Left renal cortex interstitium (tissue), 4 donors: ENCODE measurements at places on chromosomes 2 and 18.

GRCh38 chr18:79677221-79677620 is 2.4 kb upstream of the CTDP1 start:
- no peak for DNase-seq

- no peak for DNase-seq
Observed at GRCh38 chr18:13436576-13436975, 218.0 kb downstream of the LDLRAD4 start.

GRCh38 chr2:123693836-123694235 is 331.3 kb upstream of the CNTNAP5 start:
- no peak for DNase-seq

- DNase-seq, result no peak
Observed at GRCh38 chr2:159129824-159130223, 156.7 kb downstream of the WDSUB1 start.

GRCh38 chr2:20986024-20986939 is 57.6 kb downstream of the APOB start:
- DNase-seq, result no peak

DNA sequence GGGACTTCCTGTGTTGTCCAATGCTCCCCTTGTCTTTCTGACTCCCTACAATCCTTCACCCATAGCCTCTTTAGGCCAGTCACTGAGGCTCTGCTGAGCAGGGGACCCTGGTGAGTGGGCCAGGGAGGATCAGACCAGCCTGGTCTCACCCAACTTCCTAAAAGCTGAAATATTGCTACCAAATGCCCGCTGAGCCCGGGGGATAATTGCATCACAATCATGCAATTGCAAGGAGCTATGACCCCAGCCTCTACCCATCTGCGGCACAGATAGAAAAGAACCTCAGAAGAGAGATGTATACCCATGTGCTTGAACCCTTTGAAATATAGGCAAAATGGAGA is 3.7 kb upstream of the SP100 start:
- no peak for DNase-seq

DNA sequence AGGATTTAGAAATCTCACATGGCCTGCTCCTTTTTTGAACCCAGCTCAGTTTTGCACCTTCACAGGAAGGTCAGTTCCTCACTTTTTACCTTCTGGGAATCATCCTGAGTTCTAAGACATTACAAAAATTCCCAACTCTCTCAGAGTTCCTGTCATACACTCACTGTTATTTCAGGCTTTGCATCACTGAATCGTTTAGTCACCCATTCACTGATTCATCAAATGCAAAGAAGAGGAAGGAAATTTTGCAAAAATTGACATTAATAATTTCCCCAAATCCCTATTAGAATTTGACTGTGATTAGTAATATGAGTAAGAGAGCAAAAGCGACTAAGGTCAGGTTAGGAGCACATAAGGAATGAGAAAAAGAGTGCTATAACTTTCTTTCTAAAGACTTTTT is 197.5 kb downstream of the PDE1A start:
- no peak for DNase-seq

GRCh38 chr2:86251840-86252266 is 52.6 kb downstream of the MRPL35 start:
- no peak for DNase-seq

GRCh38 chr18:64707052-64707451 is 558.2 kb upstream of the LINC00305 start:
- DNase-seq, result no peak

- no peak for DNase-seq
Observed at GRCh38 chr2:119004602-119005001, 62.6 kb downstream of the MARCO start.

DNA sequence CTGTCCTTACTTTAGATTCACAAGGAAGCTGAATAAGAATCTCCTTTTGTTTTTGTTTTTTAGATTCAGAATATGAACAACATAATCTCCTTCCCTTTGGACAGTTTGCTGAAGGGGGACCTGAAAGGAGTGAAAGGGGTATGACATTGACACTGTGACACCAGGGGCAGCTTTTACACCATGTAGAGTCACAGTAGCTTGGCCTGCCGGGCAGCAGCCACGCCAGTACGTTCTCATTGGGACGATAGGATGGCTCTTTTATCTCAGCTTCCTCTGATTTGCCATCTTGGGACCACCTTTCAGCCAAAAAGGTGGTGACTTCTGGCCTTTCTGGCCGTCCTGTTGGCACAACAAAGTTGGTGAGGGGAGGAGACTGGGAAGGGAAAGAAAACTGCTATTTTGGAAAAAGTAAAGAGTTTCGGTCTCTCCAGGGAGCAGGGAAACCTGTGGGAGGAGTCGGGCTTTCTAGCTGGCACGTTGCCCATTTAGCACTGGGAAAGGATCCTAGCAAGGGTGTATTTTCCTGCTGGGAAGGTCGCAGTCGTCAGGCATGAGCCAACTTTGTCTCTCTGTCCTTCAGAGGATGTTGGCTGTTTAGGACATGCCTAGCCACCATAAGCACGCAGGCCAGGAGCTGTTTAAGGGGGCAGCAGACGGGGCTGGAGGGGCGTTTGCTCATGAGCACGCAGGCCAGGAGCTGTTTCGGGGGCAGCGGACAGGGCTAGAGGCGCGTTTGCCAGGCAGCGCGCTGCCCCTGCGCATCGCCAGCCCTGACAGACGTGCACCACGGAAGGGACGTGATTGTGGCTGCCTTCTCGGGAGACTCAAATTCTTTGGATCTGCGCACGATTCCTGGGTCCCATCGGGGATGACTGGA is 104.6 kb downstream of the ITGB1BP1 start:
- no peak for DNase-seq

DNA sequence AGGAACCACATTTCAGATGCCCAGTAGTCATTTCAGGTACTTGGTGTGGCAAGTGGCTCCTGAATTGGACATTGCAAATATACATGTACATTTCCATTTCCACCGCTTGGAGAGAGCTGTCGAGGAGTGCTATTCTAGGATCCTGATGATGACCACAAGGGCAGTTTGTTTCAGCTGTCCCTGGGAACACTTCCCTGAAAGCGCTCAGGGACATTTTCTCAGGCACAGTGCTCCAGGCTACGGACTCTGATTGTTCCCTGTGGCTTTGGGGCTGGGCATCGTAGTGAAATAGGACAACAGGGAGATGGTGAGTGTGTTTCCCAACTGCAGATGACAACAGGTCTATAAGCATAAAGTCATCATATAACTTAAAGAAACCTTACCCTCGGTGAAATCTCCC is 3.1 kb downstream of the DBI start:
- DNase-seq, result no peak

- no peak for DNase-seq
Observed at GRCh38 chr18:57666818-57667497, 45.3 kb upstream of the NARS1 start.

- no peak for DNase-seq
Observed at GRCh38 chr2:241135737-241136136, 13.5 kb downstream of the PASK start.

GRCh38 chr18:6088432-6088831 is 193.1 kb upstream of the TMEM200C start:
- no peak for DNase-seq

- no peak for DNase-seq
Observed at GRCh38 chr2:237815637-237816036, 17.1 kb downstream of the RBM44 start.
